ENCODE measurements at places on chromosomes 6 and 20.

DNA sequence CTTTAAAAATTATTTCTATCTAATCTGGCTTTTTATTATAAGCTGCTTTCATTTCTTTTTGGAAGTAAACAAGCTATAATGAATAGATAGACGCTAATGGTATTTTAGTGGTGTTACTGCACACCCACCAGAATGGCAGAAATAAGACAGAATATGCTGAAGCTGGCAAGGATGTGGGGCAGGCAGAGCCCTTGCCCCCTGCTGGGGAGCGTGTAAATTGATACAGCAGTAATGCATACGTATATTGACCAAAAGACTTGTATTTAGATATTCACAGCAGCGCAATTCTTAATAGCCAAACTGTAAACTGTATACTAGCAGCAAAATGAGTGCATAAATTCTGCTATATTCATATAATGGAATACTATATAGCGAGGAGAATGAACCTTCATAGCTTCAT is 35.3 kb downstream of the TMEM181 start:
- no peak for DNase-seq

DNA sequence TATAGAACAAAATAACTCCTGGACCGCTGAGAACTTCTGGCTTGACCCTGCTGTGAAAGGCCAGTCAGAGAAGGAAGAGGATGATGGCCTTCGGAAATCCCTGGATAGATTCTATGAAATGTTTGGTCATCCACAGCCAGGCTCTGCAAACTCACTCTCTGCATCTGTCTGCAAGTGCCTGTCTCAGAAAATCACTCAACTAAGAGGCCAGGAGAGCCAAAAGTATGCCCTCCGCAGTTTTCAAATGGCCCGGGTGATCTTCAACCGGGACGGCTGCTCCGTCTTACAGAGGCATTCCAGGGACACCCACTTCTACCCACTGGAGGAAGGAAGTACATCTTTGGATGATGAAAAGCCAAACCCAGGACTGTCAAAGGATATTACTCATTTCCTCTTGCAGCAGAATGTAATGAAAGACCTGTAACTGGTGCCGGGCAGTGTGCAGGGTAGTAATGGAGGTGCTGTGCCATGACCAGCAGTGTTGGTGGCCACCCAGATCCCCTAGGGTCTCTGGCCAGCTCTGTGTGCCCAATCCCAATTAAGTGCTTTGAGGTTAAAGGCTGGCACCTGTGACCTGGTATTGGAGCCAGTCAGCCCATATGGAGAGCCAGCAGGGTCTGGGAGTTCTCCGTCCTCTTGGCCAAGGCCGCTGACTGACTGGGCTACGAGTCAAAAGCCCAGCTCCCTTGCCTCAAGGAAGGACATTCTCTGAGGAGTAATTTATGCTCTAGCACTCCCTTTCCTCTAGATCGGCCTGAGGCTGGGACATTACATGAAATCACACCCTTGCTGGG is 87.1 kb downstream of the TRMT6 start:
- no peak for DNase-seq

GRCh38 chr6:12654107-12654506 is 62.5 kb upstream of the PHACTR1 start:
- no peak for DNase-seq

- DNase-seq: no peak
Measured at GRCh38 chr6:156842598-156843250, 65.5 kb downstream of the ARID1B start.

DNA sequence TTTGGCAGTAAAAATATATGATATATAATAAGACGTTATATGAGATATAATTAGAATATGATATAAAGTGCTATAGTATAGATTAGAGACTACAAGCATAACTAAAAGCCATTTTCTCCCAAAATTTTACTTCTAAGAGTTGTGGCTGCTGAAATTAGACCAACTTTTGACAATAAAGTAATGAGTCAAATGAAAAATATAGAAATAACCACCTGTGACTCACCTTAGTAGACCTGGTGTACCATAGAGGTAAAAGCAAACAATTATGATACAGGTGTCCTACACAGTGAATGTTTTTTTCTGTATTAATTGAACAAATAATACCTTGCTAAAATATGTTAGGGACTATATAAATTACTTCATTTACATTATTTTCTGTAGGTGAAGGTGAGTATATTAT is 482.9 kb upstream of the MAN1A1 start:
- no peak for DNase-seq

- DNase-seq: no peak
Measured at GRCh38 chr20:41998539-41999341, 380.6 kb upstream of the CHD6 start.

- no peak for DNase-seq
Measured at GRCh38 chr20:54589402-54590030, 114.1 kb downstream of the DOK5 start.

- no peak for DNase-seq
Measured at GRCh38 chr6:167806061-167806700, 20.5 kb upstream of the AFDN start.

- no peak for DNase-seq
Measured at GRCh38 chr6:144327081-144327480, 41.9 kb downstream of the UTRN start.

DNA sequence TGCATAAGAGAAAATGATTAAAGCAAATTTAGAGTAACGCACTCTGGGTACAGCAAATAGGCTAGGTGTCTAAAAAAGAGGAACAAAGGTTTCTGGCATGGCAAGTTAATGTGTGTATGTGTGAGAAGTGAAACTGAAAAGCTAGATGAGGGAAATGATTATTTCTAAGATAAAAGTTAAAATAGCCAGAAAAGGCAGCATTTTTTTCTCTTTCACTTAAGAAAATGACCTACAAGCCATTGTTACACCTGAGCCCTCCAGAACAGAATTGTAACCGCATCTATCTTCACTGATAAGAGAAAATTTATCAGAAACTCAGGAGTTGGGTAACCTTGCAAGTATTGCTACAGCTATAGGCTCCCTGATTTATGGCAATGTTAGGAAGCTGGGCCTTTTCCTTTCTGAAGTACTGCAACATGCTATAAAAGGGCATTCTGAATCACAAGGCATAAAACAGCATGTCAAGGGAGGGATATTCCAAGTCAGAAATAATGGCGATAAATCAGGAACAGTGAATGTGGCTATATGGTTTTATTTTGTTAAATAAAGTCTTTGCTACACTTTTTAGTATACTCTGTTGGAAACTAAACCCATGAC is 395.3 kb downstream of the TBC1D32 start:
- DNase-seq: no peak

GRCh38 chr6:143634486-143634885 is 43.3 kb upstream of the PHACTR2 start:
- no peak for DNase-seq

GRCh38 chr6:111711984-111712752 is 106.5 kb upstream of the TRAF3IP2 start:
- DNase-seq: no peak

- no peak for DNase-seq
Measured at GRCh38 chr6:46338131-46338530, 153.1 kb downstream of the RCAN2 start.

- DNase-seq: no peak
Measured at GRCh38 chr6:12279322-12280091, 10.7 kb upstream of the EDN1 start.

GRCh38 chr20:40326784-40327183 is 362.3 kb downstream of the MAFB start:
- no peak for DNase-seq

DNA sequence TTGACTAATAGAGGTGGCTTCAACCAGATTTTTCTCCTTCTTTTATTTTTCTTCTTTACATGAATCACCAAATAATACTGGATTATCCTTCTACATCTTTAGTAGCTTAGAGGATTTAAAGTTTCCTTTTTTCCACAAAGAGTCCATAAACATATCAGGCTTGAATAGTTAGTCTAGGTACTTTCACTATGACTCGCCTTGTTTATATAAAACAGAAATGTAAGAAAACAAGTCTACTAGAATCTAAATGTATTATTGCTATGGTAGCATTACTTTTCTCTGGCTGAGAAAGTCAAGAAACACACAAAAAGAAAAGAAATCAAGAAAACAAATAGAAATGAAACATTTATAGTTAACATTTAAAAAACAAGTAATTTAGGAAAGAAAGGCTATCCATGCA is 215.2 kb downstream of the PTPRK start:
- DNase-seq: no peak

DNA sequence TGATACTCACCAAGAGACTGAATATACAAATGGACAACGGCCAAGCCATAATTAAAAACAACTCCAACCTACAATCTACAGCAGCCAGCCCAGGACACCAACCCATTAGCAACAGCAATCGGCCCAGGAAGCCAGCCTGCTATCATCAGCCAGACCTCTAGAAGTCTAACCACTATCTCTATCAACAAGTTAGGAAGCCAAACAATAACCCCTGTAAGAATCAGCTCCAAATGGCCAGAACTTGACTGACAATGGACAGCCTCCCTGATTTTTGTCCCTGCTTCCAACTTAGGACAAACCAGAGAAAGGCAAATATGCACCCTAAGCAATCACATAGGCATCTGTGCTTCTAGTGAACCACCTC is 511.8 kb upstream of the JARID2 start:
- no peak for DNase-seq

DNA sequence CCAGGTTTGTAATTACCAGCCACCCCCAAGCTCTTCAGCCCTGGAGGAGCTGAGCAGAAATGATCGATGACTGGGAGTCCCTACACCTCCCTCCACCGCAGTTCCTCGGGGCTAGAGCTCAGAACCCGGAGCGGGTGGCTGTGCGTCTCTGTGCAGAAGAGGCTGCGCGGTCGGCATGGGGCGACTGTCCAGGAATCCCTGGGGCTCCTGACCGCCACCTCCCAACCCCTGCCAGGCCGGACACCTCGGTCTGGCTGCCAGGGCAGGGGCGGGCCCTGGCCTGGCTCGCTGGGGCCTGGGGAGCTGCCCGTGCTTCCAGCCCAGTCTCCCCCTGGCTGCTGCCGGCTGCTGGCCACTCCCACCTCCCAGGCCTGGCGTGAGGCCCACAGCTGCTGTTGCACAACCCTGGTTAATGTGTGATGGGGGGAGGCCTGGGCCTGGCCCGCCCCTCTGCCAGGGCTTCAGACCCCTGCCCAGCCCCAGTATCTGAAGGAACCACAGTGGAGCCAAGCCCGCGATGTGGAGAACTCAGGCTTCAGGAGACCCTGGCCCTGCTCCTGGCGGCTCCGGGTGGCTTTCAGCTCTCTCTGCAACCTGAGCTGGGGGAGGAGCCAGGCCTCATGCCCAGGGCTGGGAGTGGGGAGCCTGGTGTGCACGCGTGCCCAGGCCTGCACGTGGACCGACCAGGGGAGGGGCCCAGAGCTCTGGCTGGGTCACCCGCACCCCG is 1.2 kb downstream of the SLC2A4RG start:
- no peak for DNase-seq

DNA sequence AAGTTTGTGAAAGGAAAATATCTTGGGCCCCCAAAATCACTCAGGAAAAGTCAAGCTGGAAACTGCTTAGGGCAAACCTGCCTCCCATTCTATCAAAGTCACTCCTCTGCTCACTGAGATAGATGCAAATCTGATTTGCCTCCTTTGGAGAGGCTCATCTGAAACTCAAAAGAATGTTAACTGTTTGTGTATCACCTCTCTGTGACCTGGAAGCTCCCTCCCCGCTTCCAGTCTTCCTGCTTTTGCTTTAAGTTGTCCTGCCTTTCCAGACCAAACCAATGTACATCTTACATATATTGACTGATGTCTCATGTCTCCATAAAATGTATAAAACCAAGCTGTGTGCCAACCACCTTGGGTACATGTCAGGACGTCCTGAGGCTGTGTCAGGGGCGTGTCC is 331.4 kb upstream of the QKI start:
- DNase-seq: no peak

GRCh38 chr6:149468179-149468578 is 16.6 kb downstream of the ZC3H12D start:
- DNase-seq: no peak

DNA sequence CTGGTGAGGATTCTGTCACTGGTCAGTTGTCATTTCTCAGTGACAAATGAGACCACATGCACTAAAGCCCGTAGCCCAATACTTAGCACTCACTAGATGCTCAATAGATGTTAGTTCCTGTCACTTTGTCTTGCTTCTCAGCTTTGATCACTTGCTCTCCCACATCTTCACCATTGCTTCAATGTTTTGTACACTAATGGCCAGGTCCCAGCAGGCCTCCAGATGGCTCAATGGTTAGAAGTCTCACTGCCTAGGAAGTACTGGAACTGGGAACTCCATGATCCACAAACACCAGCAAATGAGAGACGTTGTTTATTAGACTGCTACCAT is 502.8 kb upstream of the JARID2 start:
- no peak for DNase-seq

DNA sequence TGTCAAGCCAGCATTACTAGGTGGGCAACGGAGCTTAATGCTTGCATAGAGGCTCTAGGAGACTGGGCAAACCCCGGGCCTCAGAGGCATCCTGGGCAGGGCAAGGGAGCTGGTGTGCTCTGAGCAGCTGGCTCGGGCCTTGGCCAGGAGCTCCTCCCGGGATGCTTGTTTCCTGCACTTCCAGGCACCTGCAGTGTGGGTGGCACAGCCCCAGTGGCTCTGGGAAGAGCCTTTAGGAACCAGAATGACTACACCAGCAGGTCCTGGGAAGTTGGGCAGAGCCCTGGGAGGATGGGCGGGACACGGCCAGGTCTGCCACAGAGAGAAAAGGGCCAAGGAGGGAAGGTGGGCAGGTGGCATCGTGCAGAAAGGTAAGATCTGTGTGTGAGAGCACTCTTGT is 80.4 kb upstream of the CD93 start:
- DNase-seq: no peak

DNA sequence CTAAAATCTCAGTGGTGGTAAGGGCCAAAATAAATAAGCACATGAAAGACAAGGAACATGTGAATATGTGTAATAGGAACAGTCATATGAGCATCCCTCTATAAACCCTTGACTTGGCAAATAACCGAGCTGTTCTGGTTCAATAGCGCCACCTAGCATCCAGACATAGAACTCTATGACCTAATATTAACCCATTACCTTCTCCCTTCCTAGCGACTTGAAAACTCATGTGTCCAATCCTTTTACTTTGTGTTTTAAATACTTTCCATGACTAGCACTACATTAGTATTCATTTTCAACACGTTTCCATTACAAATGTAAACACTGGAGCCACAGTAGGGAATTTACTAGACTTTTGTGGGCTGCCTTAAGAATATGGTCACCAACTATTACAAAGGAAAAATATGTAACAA is 279.7 kb downstream of the UST start:
- DNase-seq: no peak

DNA sequence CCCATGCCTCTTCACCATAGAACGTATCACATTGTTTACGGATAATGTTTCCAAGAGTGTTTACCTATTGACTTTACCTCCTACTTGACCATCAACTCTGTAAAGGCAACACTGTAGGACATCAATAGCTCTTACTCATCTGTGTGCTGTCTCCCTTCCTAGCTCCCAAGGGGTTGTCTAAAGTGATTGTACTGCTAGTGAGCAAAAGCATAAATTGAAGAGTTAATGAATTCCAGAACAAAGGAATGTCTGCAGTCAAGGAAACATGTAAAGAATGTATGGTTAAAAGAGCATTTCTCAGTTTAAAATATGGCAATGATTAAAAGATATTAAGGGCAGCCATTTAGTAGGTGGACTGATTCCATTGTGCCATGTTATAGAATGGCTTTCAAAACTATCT is 985.4 kb downstream of the TBC1D32 start:
- no peak for DNase-seq

- DNase-seq: no peak
Measured at GRCh38 chr20:22563062-22563965, 21.1 kb downstream of the FOXA2 start.
